Activated naive CD4-positive, alpha-beta T cell treated with anti-CD3 and anti-CD28 coated beads for 36 hours (primary cell): ENCODE measurements at places on chromosomes 2 and 18.

GRCh38 chr2:232491139-232491780 is 3.6 kb upstream of the ECEL1 start:
- DNase-seq = no peak

DNA sequence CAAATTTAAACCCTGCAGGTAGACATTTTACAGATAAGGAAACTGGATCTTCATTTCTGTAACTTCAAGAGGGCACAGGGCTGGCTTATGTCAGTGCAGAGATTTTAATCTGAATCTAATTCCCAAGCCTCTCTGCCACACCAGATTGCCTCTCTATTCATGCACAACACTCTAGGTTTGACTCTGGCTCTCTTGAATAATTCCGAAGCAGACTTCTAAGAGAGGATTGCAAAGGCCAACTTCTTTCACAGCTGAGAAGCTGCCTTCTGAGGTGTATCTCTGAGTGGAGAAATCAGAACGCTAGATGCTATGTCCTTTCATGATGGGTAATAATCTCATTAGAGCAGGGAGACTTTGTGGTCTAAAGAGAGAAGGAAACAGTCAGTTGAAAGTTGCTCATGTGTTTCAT is 20.1 kb upstream of the MGAT5 start:
- DNase-seq = no peak

DNA sequence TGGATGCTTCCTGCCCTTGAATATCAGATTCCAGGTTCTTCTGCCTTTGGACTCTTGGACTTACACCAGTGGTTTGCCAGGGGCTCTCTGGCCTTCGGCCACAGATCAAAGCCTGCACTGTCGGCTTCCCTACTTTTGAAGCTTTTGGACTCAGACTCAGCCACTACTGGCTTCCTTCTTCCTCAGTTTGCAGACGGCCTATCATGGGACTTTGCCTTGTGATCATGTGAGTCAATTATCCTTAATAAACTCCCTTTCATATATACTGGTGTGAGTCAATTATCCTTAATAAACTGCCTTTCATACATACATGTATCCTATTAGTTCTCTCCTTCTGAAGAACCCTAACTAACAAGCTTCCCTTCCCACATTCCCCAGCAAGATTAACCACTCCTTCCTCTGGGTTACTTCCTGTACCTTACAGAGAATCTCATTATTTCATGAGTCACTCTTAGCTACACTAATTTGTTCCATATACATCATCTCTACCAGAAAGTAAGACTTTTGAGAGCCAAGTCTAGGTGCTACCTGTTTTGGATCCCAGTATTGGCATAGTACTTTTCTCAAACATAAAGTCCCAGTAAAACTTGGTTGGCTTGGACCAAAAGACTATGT is 31.3 kb upstream of the LRATD1 start:
- no peak for DNase-seq

DNA sequence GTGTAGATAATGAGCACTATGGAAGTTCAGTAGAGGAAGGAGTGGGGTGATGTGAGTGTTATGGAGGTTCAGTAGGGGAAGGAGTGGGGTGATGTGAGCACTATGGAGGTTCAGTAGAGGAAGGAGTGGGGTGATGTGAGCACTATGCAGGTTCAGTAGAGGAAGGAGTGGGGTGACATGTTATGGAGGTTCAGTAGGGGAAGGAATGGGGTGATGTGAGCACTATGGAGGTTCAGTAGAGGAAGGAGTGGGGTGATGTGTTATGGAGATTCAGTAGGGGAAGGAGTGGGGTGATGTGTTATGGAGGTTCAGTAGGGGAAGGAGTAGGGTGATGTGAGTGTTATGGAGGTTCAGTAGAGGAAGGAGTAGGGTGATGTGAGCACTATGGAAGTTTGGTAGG is 116.3 kb upstream of the SMAD7 start:
- DNase-seq = no peak

GRCh38 chr2:143600116-143600515 is 470.9 kb downstream of the ARHGAP15 start:
- DNase-seq = no peak

GRCh38 chr2:233542507-233542906 is 24.1 kb downstream of the USP40 start:
- DNase-seq = no peak

- DNase-seq = no peak
These were observed 14.9 kb downstream of the PROKR1 start for GRCh38 chr2:68658266-68658665.

DNA sequence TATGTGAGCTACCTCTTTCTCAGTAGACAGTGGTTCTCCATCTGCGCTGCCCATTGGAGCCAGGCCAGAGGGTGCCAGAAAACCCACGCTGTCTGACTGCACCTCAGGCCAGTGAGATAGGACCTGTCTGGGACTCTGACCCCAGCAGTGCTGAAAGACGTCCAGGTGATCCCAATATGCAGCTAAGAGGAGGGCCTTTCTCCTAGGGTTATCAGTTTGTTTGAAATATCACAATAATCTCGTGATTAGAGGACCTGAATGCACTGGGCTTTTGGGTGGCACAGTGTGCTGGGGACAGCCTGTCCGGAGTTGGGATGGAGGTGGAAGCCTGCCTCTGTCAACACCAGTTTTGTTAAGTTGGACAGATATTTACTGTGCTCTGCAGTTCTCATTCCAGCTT is 216.3 kb downstream of the LDLRAD4 start:
- DNase-seq = no peak

GRCh38 chr2:70344195-70344594 is 42.3 kb upstream of the FAM136A start:
- DNase-seq = peak; percentile 18

GRCh38 chr2:237694415-237695194 is 67.2 kb downstream of the LRRFIP1 start:
- peak; percentile 49 for DNase-seq

DNA sequence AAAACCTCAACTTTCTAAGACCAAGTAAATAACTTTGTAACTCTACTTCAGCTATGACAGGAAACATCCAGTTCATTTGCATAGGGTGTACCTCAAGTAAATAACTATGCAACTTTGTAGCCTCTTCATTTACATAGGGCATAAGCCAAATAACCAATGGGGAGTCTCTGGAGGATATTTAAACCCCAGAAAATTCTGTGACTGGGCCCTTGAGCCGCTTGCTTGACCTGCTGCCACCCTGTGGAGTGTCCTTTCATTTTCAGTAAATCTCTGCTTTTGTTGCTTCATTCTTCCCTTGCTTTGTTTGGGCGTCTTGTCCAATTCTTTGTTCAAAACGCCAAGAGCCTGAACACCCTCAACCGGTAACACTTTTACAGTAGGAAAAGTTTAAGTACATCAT is 1112.7 kb upstream of the NRXN1 start:
- DNase-seq = no peak

DNA sequence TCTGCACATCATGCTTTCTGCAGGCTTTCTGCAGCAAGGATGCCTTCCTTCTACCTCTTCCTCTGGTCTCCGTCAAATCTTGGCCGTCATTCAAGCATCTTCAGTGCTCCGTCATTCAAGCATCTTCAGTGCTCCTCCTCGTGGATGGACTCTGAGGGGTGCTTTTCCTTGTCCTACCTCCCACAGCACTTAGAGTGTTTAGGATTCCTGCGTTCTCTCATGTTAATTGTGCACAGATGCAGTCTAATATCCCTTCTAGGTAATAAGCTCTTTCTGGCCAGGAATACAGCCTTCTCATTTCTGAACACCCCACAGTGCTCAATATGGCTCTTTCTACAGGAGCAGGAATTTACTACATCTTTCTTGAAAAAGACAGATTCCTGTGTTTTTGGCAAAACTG is 59.8 kb downstream of the ZNF236 start:
- no peak for DNase-seq

GRCh38 chr2:171630089-171630770 is 57.0 kb upstream of the DYNC1I2 start:
- no peak for DNase-seq

DNA sequence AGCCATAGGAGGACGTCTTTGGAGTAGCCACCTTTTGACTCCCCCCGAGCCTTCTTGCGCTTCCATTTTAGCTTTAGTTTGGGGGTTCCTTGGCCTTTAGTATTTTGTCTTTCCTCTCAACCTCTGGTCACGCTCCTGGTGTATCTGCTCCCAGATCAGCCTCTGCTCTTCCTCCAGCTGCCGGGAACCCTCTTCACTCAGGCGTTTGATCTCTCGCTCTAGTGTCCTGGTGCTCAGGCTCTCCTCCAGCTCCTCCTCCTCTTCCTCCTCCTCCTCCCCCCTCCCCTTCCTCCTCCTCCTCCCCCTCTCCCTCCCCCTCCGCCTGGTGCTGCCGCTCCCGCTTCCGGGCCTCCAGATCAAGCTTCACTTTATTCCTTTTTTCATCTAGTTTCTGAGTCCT is 1082.3 kb upstream of the TMEFF2 start:
- DNase-seq = no peak

- DNase-seq = no peak
These were observed 88.6 kb downstream of the ZBTB7C start for GRCh38 chr18:48320639-48320945.

DNA sequence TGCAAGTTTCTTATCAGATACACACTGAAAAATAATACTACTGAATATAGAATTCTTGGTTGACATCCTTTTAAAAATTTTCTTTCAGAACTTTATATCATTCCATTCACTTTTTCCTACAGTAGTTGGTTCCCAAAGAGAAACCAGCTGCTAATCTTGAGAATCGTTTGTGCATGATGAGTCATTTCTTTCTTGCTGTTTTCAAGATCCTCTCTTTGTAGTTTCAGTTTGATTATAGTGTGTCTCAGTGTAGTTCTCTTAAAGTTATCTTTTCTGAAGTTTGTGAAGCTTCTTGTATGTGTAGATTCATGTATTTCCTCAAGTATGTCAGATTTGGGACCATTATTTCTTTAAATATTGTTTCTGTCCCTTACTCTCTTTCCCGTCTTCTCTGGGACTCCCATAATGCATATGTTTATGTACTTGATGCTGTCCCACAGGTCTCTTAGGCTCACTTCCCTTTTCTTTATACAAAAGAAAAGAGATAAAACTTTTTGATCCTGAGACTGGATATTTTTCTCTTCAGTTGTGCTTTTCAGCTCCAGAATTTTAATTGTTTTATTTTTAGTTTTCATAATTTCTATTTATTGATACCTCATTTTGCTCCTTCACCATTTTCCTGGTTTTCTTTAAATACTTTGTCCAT is 801.0 kb downstream of the TDRD15 start:
- no peak for DNase-seq

DNA sequence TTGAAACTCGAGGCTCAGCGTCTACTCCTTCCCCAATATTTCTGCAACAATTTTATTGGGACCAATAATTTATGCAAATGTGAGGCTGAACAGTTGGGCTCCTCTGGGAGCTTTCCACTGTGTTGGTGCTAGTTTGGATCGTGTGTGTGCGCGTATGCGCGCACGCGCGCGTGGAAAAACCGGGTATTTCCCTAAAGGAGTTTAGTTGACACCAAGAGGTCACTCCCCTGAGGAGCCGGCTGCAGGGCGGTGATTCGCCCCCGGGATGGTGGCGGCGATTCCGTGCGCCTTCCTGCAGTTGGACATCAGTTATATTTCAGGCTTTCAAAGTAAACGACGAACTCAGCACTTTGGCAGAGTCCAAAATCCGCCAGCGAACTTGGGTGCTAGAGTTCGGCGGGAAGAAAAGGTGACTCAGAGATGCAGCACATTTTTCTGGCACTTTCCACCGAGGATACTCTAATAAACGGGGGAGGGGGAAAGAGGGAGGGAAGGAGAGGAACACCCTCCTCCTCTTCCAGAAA is 186.5 kb upstream of the FANCL start:
- DNase-seq = peak; percentile 6

DNA sequence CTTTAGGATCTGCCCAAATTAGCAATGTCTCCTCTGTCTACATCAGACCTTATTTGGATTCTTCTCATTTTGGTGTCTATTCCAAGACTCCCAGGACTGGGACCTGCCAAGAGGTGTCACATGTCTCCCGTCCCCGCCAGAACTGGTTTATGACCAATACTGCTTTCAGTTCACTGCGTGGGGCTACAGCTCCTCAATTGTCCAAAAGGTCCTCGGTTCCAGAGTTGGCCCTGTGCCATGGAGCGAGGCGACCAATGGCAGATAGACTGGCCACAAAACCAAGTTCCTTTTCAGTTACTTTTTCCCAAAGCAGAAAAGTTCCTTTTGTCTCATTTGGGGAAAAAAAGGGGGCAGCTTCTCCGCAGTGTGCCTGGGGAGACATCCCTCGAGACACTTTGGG is 144.1 kb upstream of the ZNF236 start:
- no peak for DNase-seq

DNA sequence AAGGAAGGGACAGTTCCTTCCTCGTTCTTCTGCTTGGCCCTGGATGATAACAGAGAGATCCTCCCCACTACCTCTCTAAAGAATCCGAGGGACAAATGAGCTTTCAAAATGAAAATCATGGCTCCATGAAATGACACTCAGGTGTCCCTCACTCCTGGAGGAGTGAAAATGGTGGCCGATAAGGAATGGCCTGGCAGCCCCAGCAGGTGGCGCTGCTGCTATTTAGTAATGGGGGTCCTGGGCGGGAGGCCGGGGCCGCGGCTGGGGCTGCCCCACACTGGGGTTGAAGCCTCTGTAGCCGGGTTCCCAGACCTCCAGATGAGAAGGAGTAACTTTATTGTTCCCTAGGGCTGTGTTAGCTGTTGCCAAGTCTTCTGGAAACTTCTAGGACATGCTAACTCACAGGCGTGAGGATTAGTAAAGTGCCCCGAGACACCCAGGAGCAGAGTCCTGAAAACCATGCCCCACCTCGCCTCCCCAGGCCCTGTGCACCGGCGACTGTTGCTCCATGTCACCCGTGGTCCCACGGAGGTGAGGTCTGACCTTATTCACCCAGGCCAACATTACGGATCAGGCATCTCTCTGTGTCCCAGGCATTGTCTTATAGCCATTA is 138.0 kb downstream of the CTIF start:
- peak; percentile 76 for DNase-seq

DNA sequence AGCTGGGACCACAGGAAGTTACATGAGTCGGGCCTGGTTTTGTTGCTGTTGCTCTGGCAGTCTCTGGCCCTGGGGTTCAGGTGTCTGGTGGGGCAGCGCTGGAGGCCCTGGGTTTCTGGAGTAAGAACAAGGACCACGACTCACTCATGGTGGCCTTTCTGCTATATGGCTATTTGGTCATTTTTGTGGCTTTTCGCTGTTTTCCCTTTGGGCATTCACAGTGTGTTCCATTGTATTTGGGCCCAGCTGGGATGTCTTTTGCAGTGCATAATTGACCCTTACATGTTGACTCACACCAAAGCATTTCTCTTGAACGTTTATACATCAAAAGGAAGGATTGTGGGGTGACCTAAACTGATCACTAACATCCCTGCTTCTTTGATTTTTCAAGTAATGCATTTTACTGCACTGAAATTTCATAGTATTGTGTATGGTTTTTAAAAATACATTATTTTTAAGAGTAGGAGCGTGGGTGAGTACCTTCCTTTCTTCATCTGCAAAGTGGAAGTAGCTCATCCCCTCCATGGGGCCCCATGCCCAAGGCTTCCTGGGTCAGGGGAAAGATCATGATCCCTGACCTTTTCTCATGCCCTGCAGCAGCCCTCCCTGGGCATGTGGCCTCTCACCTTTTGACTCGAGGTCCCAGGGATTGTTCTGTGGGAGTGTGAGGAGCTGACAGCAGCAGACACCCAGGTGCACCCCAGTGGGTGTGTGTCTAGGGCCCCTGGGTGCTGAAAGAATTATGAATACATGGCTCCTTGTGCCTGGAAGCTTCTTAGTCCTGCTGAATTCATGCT is 225.5 kb downstream of the AGAP1 start:
- DNase-seq = no peak
